NCI-H524 (cell line): ENCODE measurements at places on chromosomes 2 and 18.

GRCh38 chr2:24362253-24362652 lies 1.9 kb upstream of the ITSN2 start:
- DNase-seq: no peak

GRCh38 chr2:14223576-14223975 lies 408.9 kb upstream of the LRATD1 start:
- no peak for DNase-seq

DNA sequence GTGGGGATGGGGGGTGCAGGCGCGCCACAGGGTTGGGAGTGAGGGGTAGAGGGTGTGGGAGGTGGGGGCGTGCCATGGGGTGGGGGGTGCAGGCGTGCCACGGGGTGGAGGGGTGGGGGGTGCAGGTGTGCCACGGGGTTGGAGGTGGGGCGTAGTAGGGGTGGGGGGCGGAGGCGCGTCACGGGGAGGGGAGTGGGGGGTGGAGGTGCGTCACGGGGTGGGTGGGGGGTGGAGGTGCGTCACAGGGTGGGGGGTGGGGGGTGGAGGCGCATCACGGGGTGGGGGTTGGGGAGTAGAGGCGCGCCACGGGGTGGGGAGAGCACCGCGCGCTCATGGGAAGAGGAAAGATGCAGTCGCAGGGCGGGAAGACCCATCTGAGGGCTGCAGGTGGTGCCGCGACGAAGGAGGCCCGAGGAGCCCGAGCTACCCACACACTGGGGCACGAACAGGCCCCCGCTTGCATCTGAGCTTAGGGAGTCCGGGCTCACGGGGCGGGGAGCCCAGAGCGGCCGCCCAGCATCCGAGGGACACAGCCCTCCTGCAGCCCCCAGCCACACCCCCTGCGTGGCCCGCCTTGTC lies 37.5 kb downstream of the SNED1 start:
- no peak for DNase-seq

DNA sequence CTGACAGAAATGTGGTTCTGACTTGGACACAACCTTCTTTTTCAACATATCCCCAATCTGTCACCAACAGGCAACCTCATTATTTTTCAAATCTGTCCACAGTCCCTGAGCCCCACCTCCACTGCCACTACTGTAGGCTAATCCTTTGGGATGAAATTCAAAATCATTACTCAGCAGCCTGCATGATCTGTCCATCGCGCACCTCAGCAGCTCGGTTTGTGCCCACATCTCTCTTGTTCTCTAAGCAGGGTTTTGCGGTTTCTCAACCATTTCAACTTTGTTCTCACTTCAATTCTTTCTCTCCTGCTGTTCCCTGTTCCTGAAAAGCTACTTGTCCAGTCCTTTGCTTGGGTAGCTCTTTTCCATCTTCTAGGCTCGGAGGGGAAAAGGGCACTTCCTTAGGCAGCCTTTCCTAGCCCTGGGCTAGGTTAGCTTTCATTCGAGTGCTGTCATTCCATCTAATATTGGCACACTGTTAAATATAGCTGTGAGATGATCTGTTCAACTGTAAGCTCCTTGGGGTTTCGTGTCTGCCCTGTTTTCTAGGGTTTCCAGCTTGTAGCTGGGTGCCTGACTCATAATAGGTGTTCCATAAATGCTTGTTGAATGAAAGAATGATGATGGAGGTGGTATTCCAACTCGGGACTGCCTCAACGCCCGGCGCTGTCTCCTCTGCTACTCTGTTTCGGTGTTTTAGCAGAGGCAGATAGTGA lies 653 bp upstream of the ANKAR start:
- DNase-seq: no peak

GRCh38 chr2:119836455-119837142 lies 76.9 kb downstream of the PTPN4 start:
- DNase-seq: no peak

- no peak for DNase-seq
Measured at GRCh38 chr2:213551526-213551925, 267.3 kb downstream of the SPAG16 start.

DNA sequence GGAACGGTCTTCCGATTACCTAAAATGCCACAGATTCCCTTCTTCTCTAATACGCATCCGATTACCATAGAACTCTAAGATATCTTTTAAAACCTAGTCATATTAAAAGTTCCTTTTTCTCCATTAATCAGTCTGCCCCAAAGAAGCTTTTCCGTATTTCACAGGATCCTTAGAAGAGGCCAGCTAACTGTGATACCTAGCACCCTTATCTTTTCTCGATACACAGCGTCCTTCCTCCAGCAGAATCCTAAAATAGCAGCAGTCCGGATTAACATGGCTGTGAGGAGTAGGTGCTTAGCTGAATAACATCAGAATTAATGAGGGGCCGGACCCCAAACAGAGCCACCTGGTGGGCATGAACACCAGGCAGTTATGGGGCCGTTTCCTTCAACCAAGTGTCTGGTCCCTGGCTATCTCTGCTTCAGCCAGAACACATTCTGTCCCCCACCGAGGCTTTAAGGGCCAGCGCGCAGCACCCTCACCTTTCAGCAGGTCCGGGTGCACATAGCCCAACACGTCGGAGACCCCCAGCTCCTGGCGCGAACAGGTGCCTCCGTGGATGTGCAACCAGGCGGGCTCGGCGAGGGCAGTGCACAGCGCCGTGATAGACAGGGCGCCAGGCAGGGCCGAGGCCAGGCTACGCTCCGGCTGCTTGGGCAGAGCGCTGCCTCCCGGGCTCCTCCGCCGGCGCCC lies 995 bp downstream of the TMEM127 start:
- peak; percentile 62 for DNase-seq

- DNase-seq: no peak
Measured at GRCh38 chr2:5834501-5834900, 142.3 kb downstream of the SOX11 start.

- no peak for DNase-seq
Measured at GRCh38 chr18:8402237-8402636, 207.0 kb upstream of the RAB12 start.

- DNase-seq: peak; percentile 18
Measured at GRCh38 chr2:169509298-169509885, at the start of gene KLHL41. KLHL41 (plus strand) TSS chr2:169509702; CDS start chr2:169509779, 77 bp downstream.
